Fibroblast of mammary gland (primary cell): ENCODE measurements at places on chromosomes 5 and 9.

DNA sequence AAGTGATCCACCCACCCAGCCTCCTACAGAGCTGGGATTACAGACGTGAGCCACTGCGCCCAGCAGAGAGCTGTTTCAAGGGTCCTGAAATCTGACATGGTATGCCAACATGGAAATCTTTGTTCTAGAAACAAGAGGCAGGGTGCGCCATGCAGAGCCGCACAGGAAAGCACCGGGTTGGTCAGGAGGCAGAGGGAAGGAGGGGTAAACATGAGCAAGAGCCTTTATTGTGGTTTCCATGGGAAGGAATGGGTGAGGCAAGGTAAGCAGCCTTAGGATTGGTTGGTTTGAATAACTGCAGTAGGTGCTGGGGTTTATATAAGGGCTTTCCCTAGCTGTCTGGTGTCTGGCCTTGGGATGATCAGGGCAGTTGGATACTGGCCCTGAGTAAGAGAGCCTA is 5.5 kb upstream of the EXOSC2 start:
- DNase-seq, result no peak

DNA sequence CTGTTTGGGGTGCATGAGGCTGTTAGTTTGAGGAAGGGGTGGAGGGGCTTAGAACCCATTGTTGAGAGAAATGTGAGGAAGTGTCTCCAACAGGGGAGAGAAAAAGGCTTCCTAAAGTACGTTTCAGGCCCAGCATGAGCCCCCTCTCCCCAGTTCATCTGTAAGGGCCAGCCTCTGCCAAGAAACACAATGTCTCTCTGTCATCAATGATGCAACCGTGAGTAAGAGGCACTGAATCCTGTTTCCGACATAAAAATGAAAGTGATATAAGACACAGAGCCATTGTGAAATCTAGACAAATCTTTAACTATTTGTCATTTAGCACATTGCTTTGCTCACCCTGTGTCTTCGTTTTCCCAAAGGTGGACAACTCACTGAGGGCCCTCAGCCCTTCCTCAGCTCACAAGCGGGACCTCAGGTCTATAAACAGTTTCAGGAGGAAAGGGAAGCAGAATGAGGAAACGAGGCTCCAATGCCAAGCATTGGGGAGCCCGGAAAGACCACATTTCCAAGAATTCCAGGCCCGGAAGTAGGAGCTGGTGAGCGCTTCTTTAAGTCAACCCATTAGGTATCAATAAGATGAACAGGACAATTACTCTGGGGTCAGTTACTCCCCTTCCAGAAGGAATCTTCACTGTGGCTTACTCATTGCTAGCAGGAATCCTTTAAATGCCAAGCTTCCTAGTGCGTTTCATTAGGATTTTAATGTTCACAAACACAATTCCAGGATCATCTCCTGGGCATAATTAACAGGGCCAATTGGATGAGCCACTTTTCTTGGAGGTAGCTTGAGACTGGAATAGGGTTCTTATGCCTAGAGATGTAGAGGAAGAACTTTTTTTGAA is 59.0 kb upstream of the KLF4 start:
- peak; percentile 97 for DNase-seq

DNA sequence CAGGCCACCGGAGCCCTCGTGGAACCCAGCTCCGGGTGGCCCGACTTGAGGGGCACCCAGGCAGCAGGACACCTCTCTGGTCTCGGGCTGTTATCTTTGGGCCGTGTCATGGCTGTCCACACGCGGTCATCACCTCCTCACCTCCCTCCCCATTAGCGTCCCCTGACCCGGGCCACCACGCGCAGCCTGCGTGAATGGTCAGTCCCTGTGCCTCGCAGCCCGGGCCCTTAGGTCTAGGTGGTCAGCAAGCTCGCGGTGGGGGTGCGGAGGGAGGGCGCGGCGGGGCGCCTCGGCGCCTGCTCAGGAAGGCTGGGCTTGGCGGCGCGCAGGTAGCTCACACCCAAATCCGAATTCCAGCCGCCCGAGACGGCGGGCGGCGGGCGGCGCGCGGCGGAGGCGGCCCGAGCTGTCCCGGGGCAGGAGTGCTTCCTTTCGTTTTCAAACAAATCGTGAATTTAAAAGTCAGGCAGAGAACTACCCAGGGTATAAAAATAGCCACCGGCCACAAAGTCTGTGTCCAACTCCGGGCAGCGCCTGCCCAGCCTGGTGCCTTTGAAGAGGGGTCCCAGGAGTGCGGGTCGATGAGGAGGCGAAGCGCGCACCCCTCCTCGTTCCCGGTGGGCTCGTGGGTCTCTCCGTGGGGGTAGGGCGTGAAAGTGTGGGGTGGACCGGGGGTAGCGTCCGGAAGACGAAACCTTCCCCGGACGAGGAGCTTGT is 1.0 kb upstream of the RXRA start:
- DNase-seq, result peak; percentile 38

DNA sequence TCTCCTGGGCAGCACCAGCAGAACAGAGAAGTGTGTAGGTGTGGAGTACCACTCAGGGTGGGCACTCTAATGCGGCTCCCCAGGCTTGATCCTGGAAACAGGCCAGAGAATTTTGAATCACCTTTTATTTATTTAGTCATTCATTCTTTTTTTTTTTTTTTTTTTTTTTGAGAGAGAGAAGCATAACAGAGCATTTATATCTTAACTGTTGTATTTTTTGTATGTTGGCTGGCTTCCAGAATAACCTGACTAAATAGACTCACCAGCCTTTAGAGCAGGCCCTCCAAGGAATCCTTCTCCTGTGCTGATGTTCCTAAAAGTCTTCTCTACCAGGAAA is 153.4 kb downstream of the PIK3R1 start:
- DNase-seq, result peak; percentile 26

DNA sequence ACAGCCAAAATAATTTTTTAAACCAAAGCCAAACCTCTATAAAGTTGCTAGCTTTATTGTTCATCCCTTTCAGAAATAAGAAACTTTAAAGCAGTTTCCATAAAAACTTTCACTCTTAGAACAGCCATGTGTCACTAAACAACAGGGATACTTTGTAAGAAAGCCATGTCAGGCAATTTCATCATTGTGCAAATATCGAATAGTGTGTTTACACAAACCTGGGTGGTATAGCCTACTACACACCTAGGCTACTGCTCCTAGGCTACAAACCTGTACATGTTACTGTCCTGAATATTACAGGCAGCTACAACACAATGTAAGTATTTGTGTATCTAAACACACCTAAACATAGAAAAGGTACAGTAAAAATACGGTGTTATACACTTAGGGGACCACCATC is 59.9 kb downstream of the TLE1 start:
- DNase-seq, result no peak

DNA sequence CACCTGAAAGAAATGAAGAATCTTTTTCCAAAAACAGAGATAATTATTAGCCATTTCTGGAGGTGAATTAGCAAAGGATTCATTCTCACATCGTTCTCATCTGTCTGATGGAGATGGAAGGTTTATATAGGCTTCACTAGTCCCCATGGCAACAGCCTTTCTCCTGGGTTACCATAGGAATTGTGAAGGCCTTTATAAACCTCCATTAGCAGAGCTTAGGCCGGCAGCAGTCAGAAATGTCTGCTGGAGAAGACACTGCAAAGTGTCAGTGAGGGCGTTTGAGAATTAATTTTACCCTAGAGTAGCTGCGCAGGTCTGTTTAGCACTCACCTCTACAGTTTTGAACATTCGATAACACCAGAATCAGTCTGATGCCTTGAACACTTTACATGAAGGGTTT is 290.4 kb upstream of the NR4A3 start:
- DNase-seq, result no peak

- no peak for DNase-seq
Measured at GRCh38 chr9:1469996-1470395, 419.8 kb downstream of the DMRT2 start.

GRCh38 chr9:21102305-21102704 is 24.6 kb upstream of the IFNB1 start:
- peak; percentile 59 for DNase-seq

- DNase-seq, result no peak
Measured at GRCh38 chr5:150178262-150178661, 11.6 kb upstream of the SLC6A7 start.

DNA sequence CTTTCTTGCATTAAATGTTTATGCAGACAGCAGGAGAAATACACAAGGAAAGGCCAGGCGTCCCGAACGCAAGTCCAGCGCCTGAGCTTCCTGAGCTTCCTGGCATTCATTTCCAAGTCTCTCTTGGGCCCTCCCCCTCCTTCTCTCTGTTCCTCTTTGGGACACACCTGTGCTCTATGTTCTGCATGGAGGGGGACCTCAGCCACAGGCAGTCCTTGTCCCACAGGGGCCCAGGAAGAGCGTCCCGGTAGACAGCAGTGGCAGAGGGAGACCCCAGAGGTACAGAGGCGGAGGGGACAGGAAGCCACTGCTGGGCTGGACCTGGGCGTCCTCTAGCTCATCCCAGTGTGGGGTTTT is 221.3 kb downstream of the C9orf50 start:
- DNase-seq, result no peak

GRCh38 chr5:14574096-14574495 is 7.5 kb upstream of the OTULINL start:
- no peak for DNase-seq

DNA sequence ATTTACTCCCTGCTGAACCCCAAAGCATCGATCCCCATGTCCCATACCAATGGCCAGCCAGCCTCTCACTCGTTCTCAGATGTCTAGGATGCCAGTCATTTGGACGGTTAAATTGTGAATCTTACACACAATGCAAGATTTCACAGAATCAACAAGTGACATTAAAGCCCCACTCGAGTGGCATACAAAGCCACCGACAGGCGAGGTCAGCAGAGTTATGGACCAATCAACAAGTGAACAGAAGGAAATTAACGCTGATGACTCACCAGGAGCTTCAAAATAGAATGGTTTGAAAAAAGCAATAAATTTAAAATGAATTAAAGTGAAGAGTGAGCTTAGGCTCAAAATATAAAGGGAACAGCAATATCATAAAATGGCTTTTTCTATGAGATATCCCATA is 8.2 kb upstream of the RUFY1 start:
- DNase-seq, result no peak

GRCh38 chr5:115601701-115602590 is at the start of gene TICAM2:
TICAM2 (minus strand) TSS chr5:115602479; CDS start chr5:115581256, 21,223 bp downstream.
- DNase-seq, result peak; percentile 81

- DNase-seq, result no peak
Measured at GRCh38 chr5:29944327-29944726, 1249.2 kb upstream of the CDH6 start.
